ENCODE measurements at places on chromosomes 7 and 10.
A peak's percentile ranks its signal among the peaks of the same experiment; 100 is the strongest.

- no peak for DNase-seq
These were observed 368.4 kb upstream of the PODXL start for GRCh38 chr7:131924857-131925256.

DNA sequence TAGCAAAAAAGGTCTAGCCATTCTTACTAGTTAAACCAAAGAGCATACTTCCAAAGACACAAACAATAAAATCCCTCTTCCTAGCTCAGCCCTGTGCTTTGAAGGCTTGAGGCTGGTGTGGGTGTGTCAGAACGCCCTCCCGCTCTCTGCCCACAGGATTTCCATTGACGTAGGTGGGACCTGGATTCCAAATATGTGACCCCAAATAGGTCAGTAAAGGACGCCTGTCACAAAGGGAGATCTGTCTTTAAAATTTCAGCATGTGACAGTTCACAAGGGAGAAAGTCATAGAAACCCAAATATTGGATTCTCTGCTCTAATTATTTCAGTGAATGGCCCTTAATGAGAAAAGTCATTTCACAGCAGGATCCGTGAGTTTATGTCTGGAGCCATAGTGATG, 39.9 kb upstream of the LYZL1 start:
- DNase-seq = no peak

- no peak for DNase-seq
These were observed 546.2 kb downstream of the SORCS3 start for GRCh38 chr10:105187243-105187642.

GRCh38 chr7:47639495-47640110, 57.7 kb upstream of the TNS3 start:
- DNase-seq = no peak

GRCh38 chr7:33183504-33183903, 54.1 kb downstream of the BBS9 start:
- no peak for DNase-seq

GRCh38 chr7:76047305-76047810, 442 bp downstream of the STYXL1 start:
- DNase-seq = no peak

- peak; percentile 84 for DNase-seq
These were observed at the start of the genes CPEB3 and MARCHF5 for GRCh38 chr10:92290837-92291615. Gene CPEB3, minus strand, starts transcription at chr10:92291078. Its CDS starts 50,728 bp downstream, at chr10:92240350. Gene MARCHF5, plus strand, starts transcription at chr10:92291167. Its CDS starts 328 bp downstream, at chr10:92291495.

DNA sequence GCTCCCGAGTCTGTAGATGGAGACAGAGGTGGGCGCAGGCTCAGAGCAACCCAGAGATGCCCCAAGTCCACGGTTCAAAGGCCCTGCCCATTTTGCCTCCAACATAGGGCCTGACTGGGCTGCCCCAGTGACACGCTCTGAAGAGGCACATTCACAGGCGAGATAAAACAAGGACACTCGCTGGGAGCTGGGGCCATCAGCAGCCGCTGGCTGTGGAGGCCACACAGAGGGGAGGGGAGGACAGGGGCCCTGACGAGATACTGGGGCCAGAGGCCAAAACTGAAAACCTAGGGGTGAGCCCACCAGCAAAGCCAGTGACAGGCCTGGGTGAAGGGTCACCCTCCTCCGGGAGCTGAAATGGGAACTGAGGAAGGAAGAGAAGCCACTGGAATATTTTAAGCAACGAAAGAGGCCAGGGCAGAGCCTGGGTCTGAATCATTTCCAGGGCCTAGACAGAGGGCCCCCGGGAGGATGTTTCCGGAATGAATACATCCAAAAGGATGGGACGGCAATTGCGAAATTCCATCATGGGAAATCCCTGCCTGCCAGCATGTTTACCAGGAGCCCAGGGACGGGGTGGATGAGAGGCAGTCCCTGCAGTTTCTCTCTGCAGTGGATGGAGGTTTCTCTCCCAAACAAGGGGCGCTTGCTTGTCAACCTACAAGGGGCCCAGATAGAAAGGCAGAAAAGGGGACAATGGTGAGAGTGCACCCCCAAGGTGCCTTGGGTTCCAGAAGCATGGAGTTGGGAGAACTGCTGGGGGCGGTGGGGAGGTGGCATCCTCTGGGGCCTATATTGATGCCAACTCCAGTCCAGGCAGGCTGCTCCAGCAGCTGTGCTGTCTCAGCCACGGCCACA, 29.0 kb upstream of the HSPA12A start:
- no peak for DNase-seq

GRCh38 chr10:66292922-66293321, 632.9 kb upstream of the LRRTM3 start:
- DNase-seq = no peak

DNA sequence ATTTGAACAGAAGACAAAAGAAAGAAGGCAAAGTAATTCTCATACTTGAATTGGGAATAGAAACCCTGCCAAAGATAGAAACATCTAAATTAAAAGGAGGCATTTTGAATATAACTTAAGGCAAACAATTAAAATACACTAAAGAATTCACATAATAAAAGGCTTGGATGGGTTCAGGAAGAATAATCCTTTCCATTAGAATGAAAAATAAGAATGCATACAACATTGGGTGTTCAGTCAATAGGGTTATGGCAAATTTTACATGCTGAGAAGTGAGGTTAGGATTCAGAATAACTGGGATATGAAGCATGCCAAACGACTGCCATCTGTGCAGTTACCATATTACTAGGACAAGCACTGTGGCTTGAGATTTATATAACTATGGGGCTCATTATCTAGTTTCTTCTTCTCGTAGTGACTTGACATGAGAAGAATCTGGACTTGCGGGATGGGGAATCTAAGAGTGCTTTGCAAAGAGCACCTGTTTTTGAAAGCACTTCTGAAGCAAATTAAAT, 326.5 kb downstream of the THSD7A start:
- DNase-seq = no peak

GRCh38 chr10:84994722-84995121, 666.3 kb downstream of the CCSER2 start:
- no peak for DNase-seq

DNA sequence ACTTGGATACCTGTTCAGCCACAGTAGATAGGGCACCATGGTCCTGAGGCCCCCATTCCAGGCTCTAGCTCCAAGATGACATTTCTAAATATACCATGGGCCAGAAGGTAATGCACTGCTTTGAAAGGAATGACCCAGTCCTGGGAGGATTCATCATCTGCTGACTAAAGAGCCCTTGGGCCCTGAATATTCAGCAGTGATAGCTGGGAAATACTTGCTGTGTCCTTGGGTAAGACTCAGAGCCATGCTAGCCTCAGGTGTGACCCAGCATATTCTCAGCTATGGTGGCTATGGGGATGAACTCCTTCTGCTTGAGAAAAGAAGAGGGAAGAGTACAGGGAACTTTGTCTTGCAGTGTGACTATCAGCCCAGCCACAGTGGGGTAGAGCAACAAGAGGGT, 21.3 kb upstream of the AGR2 start:
- DNase-seq = no peak

DNA sequence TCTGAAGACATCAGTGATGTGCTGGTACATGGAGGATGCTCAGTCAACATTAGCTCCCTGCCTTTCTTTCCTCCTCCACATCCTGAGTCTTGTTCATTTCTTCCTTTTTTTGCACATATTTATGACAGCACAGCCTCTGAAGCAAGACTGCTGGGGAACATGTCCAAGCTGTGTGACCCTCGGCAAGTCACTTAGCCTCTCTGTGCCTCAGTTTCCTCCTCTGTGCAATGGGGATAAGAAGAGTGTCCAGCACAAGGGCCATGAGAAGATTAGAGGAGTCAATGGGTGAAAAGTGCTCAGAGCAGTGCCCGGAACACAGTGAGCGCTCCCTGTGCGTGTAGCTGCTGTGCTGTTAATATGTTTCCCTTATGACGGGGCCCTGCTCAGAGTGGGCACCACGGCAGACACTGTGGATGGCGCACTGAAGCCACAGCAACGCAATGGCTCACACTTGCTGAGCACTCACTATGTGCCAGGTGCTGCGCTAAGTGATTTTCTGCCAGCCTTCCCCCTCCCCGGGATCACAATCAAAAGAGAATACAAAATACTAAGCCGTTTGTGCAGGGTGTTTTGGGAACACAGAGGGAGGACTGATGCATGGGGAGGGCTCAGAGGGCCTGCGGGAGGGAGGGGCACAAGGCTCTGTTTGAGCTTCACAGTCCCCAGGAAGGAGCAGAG, 28.7 kb downstream of the ZCCHC24 start:
- DNase-seq = no peak

DNA sequence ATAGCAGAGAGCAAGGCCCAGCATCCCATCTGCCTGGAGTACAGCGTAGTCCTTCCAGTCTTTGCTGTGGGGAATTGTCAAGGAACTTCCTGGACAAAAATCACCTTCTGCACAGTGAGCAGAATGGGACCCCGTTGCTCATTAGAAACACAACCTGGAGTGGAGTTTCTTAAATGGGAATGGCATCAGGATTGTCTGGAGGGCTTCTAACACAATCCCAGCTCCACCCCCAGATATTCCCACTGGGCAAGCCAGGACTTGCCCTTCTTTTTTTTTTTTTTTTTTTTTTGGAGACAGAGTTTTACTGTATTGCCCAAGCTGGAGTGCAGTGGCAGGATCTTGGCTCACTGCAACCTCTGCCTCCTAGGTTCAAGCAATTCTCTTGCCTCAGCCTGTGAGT, 356.4 kb downstream of the GALNT17 start:
- DNase-seq = no peak

GRCh38 chr7:155850766-155851678, 38.8 kb upstream of the SHH start:
- no peak for DNase-seq

DNA sequence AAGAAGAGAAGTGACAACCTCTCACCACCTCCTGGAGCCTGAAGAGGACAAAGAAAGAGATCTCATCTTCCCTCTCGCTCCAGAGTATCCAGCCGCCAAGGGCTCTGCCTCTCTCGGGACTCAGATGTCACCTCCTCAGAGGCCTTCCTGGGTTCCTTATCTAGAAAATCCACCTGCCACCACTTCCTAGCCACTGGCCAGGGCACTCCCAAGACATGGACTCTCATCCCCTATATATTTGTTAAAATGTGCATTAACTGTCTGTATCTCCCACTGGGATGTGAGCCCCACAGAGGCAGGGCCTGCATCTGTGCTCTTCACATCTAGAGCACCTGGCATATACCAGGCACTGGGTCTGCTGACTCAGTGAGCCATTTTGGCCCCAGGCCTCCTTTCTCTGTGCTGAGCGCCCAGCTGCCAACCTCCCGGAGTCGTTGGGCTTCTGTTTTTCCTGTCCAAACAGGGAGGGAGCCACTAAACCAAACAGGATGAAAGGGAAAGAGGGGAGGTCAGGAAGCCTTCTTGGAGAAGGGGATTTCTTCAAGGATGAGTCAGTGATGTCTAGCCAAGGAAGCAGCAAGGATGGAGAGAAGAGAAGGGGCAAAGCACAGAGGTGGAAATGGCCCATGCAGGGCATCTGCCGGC, 58.9 kb downstream of the KCNMA1 start:
- no peak for DNase-seq

- no peak for DNase-seq
These were observed 133.2 kb upstream of the MDFIC start for GRCh38 chr7:114788706-114789105.

DNA sequence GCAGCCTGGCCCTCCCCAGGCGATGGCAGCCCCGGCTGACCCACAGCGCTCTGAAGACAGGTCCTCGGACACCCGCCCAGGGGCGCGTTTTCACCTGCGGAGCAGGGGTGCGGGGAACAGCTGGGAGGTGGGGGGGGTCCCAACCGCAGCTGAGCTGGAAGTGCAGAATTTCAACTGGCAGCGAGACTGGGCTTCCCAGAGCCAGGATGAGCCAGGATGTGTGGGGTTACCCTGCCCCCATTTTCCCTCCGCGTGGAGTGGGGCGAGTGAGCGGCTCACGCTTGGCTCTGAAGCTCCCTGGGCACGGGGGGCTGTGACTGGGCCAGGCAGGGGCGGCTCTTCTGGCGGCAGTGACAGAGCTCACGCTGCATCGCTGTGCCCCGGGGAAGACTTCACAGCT, 70.2 kb downstream of the DNAJB6 start:
- no peak for DNase-seq

DNA sequence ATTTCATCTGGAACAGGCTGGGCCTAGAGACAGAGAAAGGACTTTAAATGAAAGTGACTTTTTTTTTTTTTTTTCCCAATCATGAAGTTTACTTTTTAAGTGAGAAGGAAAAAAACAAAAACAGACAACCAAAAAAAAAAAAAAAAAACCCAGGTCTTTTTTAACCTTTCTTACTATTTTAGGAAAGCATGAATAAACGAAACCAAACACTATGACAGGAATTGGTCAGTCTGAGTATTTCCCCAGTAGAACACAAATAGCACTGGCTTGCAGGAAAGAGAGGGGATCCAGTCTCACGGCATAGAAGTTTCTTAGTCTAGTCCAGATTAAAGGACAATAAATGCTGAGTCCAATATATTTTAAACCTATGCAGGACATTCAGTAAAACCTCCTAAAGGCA, 180.5 kb upstream of the CCDC6 start:
- DNase-seq = no peak

- no peak for DNase-seq
These were observed 59.1 kb upstream of the SMNDC1 start for GRCh38 chr10:110363572-110364411.

- DNase-seq = no peak
These were observed 1046.9 kb downstream of the DNAJB9 start for GRCh38 chr7:109616551-109617069.

GRCh38 chr10:7100032-7100702, 310.7 kb downstream of the SFMBT2 start:
- DNase-seq = no peak

- no peak for DNase-seq
These were observed 52.6 kb upstream of the TRUB1 start for GRCh38 chr10:114885443-114885842.

DNA sequence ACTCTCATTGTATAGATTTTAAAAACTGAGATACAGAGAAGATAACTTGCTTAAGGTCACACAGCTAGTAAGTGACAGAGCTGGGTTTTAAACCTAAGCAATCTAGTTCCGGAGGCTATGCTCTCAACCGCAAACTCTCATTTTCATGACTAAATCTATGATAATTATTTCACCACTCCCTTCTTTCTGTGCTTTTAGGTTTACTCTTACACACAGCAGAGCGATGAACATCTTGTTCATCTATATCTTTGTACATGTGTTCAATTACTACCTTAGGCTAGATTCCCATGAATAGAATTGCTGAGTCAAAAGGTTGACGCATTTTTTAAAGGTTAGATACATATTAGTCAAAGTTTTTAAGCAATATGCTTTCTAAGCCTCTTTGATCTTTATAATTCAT, 154.8 kb downstream of the CHN2 start:
- no peak for DNase-seq

DNA sequence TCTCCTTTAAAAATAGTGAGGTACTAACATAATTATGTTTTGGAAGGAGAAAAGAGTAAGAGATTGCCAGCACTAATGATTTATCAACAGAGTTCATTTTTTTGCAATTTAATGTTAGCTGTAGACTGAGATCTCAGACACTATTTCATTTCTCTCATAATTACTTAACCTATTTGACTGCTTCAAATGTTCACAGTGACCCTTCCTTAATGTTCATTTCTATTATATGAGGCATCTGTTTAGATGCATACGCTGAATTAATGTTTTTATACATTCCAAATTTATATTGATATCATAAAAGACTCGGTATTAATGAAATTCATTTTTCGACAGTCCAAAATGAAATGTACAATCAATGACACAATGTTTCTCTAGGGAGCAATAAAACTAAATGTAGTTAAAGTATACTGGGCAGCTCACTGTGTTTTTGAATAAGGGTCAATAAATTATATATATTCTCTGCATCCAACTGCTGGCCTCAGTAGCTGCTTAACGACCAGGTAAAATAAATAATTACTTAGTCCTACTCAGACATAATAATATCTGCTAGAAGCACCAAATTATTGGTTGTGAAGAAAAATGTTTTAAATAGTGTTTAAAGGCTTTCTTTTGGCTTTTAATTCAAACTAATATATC, 373.4 kb downstream of the MAGI2 start:
- DNase-seq = no peak

- peak; percentile 7 for DNase-seq
These were observed 9.4 kb downstream of the SH3PXD2A start for GRCh38 chr10:103845972-103846371.
